Natural killer cell treated with Interleukin-12 subunit alpha and Interleukin-12 subunit beta and Interleukin-15 and Interleukin-18, amount 100 ng/mL, for 72 hours (primary cell): ENCODE measurements at places on chromosomes 4 and X. TPM values are rescaled to one million over a fixed set of nuclear protein-coding genes. Genes with fewer than 3 reads are reported as not detected.

DNA sequence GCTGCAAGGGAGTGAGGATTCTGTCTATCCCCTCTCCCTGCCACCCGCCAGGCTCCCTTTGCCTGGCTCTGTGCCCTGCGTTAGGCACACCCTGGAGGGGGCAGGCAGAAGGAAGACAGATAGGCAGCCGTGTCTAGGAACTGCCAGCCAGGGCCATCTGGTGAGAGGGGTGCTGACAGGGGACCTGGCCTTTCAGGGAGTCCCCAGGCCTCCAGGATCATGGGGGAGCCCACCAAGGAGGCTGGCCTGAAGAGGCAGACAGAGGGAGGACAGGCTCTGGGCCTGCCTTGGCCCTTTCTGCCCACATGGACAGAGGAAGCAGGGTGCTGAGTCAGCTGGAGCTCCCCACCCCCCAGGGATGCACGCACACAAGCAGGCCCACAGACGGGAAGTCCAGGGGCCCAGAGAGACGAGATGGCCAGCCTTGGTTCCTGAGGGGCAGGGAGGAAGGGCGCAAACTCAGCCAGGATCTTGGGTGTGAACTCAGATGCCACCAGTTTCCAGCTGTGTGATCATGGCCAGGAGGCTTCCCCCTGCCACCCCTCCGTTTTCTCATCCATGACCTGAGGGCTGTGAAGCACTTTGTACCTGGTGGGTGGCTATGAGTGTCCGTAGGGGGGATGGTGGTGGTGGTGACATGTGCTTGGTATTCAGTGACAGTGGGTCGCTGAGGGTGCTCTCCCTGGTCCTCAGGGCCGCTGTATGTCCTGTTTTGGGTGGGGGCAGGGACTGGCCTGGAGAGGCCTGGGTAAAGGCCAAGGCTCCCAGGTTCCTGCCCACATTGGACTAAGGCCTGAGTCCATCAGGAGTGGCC, 1.8 kb downstream of the SH3BP2 start:
- H3K4me1 ChIP-seq: peaks cover 30% of the 10 kb centered on the region
- no peak for DNase-seq
- peak overlapping the region; percentile 44 for H3K4me3 ChIP-seq
- peak overlapping the region; percentile 56 for H3K27ac ChIP-seq
- H3K36me3 ChIP-seq: no peaks in the 10 kb centered on the region
- no peaks in the 10 kb centered on the region for H3K27me3 ChIP-seq

- no peak overlapping the region for H3K4me3 ChIP-seq
- no peak for DNase-seq
- H3K4me1 ChIP-seq: peaks cover 19% of the 10 kb centered on the region
These were observed 26.4 kb downstream of the DHRSX start for GRCh38 chrX:2474280-2474962.

- no peak overlapping the region for H3K4me3 ChIP-seq
- no peaks in the 10 kb centered on the region for H3K36me3 ChIP-seq
- DNase-seq: no peak
- no peaks in the 10 kb centered on the region for H3K4me1 ChIP-seq
- no peak overlapping the region for H3K27ac ChIP-seq
- peaks cover 15% of the 10 kb centered on the region for H3K27me3 ChIP-seq
These were observed 129.1 kb downstream of the FBXO8 start for GRCh38 chr4:174154215-174154854.

GRCh38 chr4:142539796-142540482, 306.2 kb downstream of the INPP4B start:
- no peak for DNase-seq
- no peaks in the 10 kb centered on the region for H3K27me3 ChIP-seq
- no peak overlapping the region for H3K4me3 ChIP-seq

- no peak overlapping the region for H3K4me3 ChIP-seq
- H3K27me3 ChIP-seq: peaks cover 3% of the 10 kb centered on the region
- H3K4me1 ChIP-seq: peaks cover 45% of the 10 kb centered on the region
- no peak overlapping the region for H3K27ac ChIP-seq
- H3K36me3 ChIP-seq: peaks cover 4% of the 10 kb centered on the region
These were observed 46.0 kb downstream of the COQ2 start for GRCh38 chr4:83238393-83239248.

DNA sequence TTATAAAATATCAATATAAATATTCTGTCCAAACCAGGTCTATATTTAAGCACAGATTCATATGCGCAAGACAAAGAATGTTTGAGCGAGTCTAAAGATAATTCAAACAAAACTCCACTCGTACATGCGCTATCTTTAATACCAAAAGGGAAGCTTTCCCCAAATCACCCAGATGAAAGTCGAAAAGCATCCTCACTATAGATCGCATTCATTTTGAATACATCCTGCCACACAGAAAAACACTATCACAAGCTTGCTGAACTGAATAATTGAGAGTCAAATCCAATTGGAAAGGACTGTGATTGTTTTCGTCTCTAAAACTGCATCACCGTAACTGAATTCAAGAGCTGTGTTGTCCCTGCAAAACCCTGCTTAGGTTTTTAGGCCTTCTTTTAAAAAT, 685 bp downstream of the TASL start:
- peaks cover 16% of the 10 kb centered on the region for H3K4me1 ChIP-seq
- H3K36me3 ChIP-seq: peaks cover 11% of the 10 kb centered on the region
- peak overlapping the region; percentile 87 for H3K27ac ChIP-seq
- no peak for DNase-seq
- peak overlapping the region; percentile 92 for H3K4me3 ChIP-seq
- no peaks in the 10 kb centered on the region for H3K27me3 ChIP-seq

GRCh38 chr4:1851575-1852410, 4.2 kb downstream of the LETM1 start:
- H3K36me3 ChIP-seq: peaks cover 6% of the 10 kb centered on the region
- H3K27me3 ChIP-seq: no peaks in the 10 kb centered on the region
- no peak overlapping the region for H3K4me3 ChIP-seq

GRCh38 chrX:134931550-134931949, 59.2 kb upstream of the SMIM10 start:
- H3K36me3 ChIP-seq: no peaks in the 10 kb centered on the region
- H3K4me3 ChIP-seq: no peak overlapping the region
- peaks cover 5% of the 10 kb centered on the region for H3K27me3 ChIP-seq

- H3K4me3 ChIP-seq: no peak overlapping the region
- H3K4me1 ChIP-seq: peaks cover 11% of the 10 kb centered on the region
- no peak for DNase-seq
- H3K36me3 ChIP-seq: peaks cover 18% of the 10 kb centered on the region
- H3K27me3 ChIP-seq: peaks cover 2% of the 10 kb centered on the region
These were observed 30.8 kb downstream of the RASL11B start for GRCh38 chr4:52892880-52893279.

- H3K36me3 ChIP-seq: no peaks in the 10 kb centered on the region
- DNase-seq: no peak
- no peaks in the 10 kb centered on the region for H3K27me3 ChIP-seq
- H3K27ac ChIP-seq: no peak overlapping the region
- peaks cover 2% of the 10 kb centered on the region for H3K4me1 ChIP-seq
These were observed 7.4 kb downstream of the APOO start for GRCh38 chrX:23900220-23900797.

GRCh38 chrX:7054219-7055216, 93.0 kb upstream of the STS start:
- no peaks in the 10 kb centered on the region for H3K27me3 ChIP-seq
- DNase-seq: no peak
- H3K4me3 ChIP-seq: no peak overlapping the region
- H3K4me1 ChIP-seq: peaks cover 24% of the 10 kb centered on the region
- no peaks in the 10 kb centered on the region for H3K36me3 ChIP-seq
- H3K27ac ChIP-seq: no peak overlapping the region

Gene RASSF6
- total RNA-seq: not detected

Gene MAOB
- not detected for total RNA-seq

Gene PPARGC1A
- total RNA-seq: not detected

Gene FAM184B
- total RNA-seq: not detected

Gene UGT2A1
- not detected for total RNA-seq

Gene GABRQ
- not detected for total RNA-seq
